ENCODE measurements at places on chromosomes 3 and 15.

GRCh38 chr15:41022487-41023090 lies 69.3 kb downstream of the CHAC1 start:
- DNase-seq: no peak

- DNase-seq: no peak
Observed at GRCh38 chr3:117184574-117184973, 475.0 kb downstream of the TUSC7 start.

GRCh38 chr15:68055224-68055705 lies 1.1 kb downstream of the PIAS1 start:
- DNase-seq: peak; percentile 7

GRCh38 chr3:96086018-96086417 lies 728.4 kb upstream of the EPHA6 start:
- DNase-seq: no peak

Data from stimulated activated CD8-positive, alpha-beta memory T cell treated with anti-CD3 and anti-CD28 coated beads, Interleukin-15, amount 100 ng/mL, for 24 hours (primary cell).